ENCODE measurements at places on chromosomes 2 and 18.
A peak's percentile ranks its signal among the peaks of the same experiment; 100 is the strongest.

DNA sequence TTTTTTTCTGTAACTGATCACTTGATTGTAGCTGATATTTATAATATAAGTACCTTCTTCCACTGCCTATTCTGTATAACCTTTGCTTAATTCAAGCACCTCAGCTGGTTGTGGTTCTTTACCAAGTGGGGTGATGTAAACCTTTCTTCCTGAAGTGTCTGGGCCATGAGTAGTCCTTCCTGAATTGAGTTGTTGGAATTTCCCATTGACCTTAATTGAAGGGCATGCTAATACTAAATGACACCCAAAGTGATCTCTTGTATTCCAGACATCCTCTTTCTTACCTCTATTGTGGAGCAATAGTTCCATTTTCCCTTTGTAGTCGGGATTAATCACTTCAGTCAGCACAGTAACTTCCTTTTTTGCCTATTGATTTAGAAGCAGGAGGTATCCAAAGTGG lies 1496.8 kb upstream of the CELF4 start:
- DNase-seq: no peak

DNA sequence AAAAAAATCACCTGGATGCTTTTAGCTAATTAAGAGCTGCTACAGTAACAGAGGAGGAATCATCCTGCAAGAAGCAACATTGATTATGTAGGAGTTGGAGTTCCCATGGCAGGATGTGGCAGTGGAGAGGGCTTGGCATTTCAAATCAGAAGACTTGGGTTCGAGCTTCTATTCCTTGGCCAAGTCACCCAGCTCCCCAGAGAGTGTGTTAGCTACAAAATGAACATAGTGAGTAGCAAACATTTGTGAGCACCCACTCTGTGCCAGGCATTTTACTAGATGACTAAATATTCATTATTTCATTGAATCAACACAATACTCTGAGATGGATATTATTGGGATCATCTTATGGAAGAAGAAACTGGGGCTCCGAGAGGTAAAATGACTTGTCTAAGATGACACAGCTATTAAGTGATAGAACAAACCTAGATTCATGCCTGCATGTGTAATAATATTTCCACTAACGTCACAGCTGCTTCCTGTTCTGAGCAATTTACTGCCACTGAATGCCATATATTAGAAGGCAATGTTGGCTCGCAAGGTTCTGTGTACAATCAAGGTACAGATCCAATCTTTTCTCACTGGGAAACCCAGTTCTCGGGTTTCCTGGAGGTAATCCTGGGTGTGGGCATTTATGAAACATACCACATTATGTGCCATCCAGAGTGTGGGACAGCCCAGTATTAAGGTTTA lies 18.0 kb downstream of the NTSR2 start:
- no peak for DNase-seq

DNA sequence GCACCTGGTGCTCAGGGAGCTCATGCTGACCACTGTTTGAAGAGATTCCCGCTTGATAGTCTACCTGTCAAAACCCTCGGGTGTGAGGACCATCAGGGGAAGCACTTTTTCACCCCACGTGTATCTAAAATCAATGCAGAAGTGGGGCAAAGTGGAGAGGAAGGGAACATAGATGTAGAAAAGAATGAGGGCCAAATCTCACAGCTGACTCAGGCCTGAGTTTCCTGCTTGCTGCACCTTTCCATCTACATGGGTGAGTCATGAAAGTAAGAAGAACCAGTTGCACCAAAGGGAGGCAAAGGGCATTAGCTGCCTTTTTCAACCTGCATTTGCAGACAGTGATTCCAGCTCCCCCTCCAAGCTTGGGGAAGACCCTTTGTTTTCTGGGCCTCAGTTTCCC lies 100.2 kb upstream of the MYCN start:
- DNase-seq: no peak

DNA sequence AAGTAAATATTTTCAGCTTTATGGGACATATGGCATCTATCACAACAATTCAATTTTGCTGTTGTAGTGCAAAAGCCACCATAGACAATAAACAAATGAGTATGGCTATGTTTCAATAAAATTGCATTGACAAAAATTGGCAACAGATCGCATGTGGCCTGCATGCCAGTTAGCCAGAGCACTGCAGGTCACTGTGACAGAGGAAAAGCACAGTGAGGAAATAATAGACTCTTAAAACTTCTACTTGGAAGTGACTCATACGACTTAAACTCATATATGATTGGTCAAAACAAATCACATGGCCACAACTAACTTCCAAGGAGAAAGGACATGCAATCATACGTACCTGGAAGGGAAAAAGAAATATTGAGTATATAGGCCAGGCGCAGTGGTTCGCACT lies 44.4 kb downstream of the EXOC6B start:
- DNase-seq: peak; percentile 16

DNA sequence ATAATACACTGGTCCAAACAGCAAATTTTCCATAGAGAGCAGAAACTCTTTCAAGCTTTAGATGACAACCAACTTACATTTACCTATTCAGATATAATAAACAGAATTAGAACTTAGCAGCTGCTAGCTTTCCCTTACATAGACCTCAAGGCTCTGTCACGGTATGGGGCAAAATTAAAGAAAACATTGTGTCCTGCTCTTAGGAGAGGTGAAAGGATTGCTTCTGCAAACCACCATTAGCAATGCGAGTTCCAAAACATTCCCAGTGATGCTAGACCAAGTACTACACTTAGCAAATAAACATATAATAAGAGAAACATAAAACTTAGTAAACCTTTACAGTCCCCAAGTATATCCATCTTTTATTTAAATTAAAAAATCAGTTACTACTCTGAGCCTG lies 183.3 kb downstream of the CAMKMT start:
- no peak for DNase-seq

GRCh38 chr2:4873364-4873763 lies 818.8 kb upstream of the SOX11 start:
- no peak for DNase-seq

DNA sequence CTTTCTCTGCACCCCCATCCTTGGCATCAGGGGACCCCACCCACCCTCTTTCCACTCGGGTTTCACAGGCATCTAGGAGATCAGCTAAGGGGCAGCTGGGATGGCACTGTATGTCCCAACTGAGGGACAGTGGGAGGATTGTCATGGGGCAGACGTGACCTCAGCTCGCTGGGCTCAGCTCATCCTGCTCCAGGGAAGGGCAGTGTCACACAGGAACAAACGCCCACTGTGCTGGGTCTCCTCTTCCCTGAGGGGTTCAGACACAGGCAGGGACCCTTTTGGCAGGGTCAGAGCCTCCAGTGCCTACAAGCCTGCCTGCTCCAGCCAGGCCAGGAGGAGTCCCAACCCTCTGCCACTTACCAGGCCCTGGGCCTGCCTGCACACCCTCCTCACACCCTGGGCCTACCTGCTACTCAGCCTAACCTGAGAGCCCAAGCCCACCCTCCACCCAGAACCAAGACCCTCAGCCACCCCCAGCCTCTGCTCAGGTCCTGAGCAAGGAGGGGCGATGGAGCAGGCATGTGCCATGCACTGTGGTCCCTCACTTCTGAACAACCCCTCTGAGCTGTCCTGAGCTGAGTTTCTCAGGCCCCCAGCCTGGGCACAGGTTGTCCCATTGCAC lies 68.2 kb downstream of the HS1BP3 start:
- no peak for DNase-seq

- peak; percentile 43 for DNase-seq
Measured at GRCh38 chr2:149363958-149364357, 33.6 kb downstream of the LYPD6 start.

GRCh38 chr2:136104977-136105376 lies 13.0 kb downstream of the CXCR4 start:
- no peak for DNase-seq

GRCh38 chr2:13193075-13193474 lies 476.3 kb downstream of the TRIB2 start:
- DNase-seq: peak; percentile 47

- DNase-seq: no peak
Measured at GRCh38 chr2:233081232-233081730, 21.1 kb downstream of the INPP5D start.

DNA sequence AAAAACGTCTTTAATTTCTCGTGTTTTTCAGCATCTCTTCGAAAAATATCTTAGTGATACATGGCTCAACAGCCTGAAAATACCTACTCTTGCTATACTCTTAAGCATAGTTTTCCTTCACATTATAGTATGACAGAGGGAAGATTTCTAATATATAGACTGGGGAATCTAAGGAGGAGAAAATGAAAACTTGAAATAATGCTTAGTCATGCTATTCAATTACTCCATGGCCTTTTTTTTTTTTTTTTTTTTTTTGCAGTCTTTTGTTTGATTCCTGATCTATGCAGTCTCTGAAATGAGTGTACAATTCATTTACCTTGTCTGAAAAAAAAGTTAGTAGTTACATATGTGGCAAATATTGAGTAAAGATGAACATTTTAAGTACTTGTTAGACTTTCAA lies 337.8 kb downstream of the ARHGAP15 start:
- DNase-seq: no peak

DNA sequence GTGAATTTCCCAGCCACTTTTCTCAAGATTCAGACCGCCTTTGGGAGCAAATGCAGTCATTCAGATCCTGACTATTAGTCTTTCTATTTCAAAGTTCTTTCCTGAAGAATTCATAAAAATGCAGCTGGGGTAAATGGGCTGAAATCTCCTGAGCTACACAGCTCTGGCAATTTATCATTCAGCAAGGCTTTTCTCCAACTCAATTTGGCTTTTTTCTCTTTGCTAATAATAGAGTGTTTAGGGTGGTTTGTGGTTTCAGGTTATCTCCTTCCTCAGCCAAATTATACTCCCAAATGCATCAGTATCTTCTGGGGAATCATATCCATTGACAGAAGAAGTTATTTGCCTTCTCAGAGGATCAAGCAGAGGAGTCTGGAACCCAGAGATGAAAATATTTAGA lies 282.4 kb upstream of the SLC14A2 start:
- no peak for DNase-seq

DNA sequence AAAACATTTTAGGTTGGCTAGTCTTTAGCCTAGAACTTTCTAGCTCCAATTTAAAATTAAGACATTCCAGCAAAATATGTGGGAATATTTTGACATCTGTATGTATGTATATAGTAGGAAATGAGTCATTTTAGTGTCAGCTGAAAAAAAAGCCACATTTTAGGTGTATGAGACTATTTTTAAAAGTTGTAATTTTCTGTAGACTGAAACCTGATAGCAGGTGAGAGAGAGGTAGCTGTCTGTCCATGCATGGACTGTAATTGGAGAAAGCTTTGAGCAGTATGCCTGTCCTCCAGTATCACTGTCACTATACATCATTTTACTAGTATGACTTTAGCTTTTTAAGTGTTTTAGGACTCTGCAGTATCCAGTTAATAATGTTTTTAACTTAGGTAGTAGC lies 26.1 kb upstream of the PPP1R1C start:
- DNase-seq: peak; percentile 56

GRCh38 chr2:120734930-120735651 lies 577 bp upstream of the GLI2 start:
- no peak for DNase-seq

GRCh38 chr2:50951437-50951836 lies 80.5 kb downstream of the NRXN1 start:
- peak; percentile 13 for DNase-seq

DNA sequence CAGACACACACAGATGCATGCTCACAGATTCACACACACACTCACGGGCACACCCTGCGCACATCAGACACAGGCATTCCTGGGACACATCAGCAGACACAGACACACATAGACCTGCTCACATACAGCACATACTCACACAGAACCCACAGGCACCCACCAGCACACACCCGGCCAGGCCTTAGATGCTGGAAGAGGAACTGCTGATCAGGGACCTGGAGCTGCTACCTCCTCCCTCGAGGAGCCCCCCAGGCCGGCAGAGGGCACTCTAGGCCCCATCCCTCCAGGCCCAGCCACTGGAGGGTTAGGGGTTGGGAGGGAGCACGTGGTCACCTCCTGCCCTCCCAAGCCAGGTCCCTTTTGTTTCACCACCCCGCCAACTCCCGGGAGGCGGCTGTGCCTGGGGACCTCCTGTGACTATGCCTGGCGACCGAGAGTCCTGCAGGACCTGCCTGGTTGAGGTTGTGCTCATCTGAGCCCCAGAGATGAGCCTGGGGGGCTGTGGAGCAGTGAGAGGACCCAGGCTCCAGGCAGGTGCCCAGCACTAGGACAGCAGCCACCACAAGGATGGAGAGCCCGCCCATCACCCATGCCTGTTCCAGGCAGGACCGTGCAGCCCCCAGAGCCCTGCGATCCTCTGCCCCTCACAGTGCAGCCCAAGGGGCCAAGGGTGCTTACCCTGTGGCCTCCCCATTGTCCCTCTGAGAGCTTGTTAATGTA lies 21.0 kb upstream of the PTMA start:
- peak; percentile 26 for DNase-seq

DNA sequence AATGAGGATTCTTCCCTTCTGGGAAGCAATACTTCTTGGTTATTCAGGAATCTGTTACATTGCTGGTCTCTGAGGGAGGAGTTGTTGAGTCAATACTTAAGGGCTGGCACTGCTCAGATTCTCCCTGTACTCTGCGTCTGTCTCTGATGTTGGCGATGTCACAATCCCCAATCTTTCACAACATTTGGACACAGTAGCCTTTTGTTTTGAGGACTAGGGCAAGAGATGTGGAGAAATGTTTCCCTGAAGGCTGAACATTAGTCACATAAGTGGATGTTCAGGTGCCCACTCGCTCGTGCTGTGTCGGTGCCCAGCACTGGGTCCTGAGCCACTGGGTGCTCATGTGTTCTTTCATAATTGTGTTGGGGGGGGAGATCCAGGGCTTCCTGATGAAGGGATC lies 55.0 kb downstream of the MAPK4 start:
- DNase-seq: no peak

DNA sequence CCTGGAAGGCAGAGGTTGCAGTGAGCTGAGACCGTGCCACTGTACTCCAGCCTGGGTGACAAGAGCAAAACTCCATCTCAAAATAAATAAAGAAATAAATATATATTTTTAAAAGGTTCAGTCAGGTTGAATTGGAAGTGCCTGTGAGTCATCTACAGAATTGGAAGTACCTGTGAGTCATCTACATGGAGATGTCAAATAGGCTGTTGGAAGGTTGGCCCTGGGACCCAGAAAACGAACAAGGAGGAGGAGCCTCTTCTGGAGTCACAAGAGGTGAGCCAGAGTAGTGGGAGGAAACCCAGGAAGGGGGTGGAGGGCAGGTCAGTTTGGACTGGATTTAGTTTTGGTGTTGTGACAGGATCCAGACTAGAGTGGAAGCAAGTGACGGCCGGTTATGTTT lies 15.2 kb upstream of the SCYGR1 start:
- no peak for DNase-seq

DNA sequence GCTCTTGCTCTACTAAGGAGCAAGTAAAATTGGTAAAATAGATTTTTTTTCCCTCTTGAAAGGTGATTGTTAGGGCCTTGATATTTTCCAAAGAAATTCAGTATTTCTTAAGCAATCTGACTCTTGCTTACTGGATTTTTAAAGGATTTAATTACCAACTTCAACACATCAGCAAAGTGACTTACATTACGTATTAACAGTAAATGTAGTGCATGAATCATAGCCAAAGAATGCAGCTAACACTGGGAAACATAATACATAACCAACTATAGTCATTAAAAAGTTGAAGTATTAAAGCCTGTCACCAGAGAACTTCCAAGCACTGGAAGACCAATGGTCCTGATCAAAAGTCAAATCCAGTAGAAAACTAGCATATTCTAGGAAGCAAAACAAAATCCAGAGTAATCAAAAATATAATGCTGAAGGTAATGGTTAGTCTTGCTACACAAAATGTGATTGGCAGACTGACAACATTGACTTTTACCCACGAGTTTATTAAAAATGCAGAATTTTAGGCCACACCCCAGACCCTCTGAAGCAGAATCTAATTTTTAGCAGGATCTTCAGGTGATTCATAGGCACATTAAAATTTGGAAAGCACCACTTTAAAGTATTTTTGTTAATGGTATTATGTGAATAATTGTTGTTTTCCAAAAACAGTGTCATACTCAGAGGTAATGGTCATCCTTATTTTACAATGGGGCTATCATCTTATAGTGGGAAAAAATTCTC lies 31.8 kb upstream of the CAVIN2 start:
- DNase-seq: peak; percentile 90
